Hepatocyte (in vitro differentiated cells): ENCODE measurements at places on chromosomes 7 and 10. TPM values are rescaled to one million over a fixed set of nuclear protein-coding genes. Genes with fewer than 3 reads are reported as not detected.
A peak's percentile ranks its signal among the peaks of the same experiment; 100 is the strongest.

DNA sequence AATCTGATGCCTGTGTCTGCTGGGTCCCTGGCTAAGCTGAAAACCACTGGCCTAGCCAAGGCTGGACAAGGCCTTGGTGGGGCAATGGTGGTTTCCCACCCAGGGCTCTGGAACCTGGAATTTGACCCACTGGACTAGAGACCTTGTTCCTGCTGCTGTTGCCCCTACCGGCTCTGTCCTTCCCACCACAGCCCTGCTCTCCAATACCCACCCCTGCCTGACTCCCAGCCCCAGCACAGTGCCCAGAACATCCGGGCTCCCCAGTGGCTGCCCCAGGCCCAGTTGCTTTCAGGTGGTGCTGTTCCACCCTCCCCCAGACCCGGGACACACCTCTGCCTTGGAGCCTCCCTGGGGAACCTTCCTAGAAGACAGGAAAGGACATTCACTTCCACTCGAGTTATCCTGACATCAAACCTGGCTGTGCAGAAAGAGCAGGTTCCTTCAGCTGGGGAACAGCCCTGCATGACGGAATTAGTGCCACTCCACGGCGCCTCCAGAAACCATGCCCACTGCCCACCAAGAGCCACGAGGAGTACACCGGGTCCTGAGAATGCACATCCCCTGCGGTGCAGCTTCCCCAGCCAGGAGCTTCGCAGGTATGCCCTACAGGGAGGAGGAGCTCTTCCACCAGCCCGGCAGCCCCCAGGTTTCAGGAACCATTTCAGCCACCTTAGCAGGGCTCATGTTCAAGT is 152.8 kb downstream of the OAT start:
- DNase-seq: no peak

GRCh38 chr7:26487780-26488515 is 196.3 kb downstream of the SNX10 start:
- DNase-seq: no peak

DNA sequence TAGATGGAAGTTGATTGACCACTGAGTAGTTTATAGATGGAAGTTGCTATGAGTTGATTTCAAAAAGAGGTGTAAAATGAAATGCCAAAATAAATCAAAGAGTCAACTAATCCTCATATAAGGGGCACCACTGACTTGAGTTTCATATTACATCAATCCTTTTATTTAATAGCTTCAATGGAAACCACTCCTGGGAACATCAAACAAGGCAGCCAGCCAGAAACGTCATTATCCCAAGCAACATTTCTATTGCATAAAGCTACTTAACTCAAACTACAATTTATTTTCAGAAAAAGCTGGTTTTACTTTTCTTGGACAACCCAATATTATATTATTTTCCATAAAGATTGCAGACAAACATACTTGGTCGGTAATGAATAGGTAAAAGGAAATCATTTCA is 162.1 kb downstream of the TSPAN12 start:
- no peak for DNase-seq

DNA sequence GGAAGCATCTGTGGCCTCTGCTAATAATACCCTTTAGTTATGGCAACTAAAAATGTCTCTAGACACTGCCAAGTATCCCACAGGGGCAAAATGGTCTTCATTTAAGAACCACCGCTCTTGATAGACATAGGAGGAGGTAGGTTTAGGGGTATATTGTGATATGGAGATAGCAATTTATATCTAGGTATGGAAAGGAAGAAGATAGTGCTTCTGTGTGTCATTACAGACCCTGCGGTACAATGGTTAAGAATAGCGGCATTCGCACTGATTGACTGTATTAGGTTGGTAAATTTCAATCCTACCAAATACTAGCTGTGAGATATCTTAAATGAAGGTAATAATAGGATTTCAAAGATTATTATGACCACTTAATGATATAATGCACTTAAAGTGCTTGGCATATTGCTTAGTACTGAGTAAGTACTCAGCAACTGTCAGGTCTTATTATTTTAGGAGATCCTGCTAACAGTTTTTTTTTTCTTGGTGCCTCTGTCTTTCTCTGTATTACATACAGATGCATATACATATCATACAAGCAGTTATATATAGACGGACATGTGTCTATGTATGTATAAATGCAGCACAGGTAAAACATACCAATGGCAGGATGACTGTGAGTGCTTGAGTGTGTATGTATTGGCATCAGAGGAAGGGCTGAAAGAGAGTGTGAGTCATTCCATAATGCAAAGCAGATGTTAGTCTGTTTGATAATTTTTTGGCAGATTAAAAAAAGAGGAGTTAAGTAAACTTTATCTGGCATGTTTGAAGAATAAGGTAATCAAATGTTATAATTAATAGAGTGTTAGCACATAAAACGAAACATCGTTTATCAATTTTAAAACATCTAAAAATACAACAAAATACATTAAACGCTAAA is 50.0 kb upstream of the ITGB8 start:
- no peak for DNase-seq

DNA sequence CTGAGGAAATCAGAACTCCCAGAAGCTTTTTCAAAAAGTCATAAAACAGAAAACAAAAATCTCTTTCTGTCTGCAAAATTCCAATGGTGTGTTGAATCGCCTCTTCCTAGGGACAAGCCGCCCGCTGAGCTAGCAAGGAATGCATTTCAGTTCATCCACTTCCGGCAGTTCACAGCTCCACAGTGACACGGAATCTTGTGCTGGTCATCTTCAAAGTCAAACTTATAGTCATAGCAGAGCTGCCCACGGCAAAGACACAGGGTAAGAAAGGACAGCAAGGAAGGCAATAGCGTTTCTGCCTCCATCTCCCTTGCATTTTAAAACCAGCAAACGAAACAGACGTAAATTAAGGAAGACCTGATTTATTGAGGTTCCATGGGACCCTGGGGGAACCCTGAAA is 111.2 kb downstream of the GALNT11 start:
- DNase-seq: peak; percentile 46

CCL24 gene
- not detected in 2 replicates for polyA plus RNA-seq

RABGEF1 gene
- 16.3 and 20.6 TPM in 2 replicates for polyA plus RNA-seq

CNTNAP2 gene
- 7.4 and 7.5 TPM in 2 replicates for polyA plus RNA-seq
